ENCODE measurements at places on chromosomes 7 and 10.

DNA sequence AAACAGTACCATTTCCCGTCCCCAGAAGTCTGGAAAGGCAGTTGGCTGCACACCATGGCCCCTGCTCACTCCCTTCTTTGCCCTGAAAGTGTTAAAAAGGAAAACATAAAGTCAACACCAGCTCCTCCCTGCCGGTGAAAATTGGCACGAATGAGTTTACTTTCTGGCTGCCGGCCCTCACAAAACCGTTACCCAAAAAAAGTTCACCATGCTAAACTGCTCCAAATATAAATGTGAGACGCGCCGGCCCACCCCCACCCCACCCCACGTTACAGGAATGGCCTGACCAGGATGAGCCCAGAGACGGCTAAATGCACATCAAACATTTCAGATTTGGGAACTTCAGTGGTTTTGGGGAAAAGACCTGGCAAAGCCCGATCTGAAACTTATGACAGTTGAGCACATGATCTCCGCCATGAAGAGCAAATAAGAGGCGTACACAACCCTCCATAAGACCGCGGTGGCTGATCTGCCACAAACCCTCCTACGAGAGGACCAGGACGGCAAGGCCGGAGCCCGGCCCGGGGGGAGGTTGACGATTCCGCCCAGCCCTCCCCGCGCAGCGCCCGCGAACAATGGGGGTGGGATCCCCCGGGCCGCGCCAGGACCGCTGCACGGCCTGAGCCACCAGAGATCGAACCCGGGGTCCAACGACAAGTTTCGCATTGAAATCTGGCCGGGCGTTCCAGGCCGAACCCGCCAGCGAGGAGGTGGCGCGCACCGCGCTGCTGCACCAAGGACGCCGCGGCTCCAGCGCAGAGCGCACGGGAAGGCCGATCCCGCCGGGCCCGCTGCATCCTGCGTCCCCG lies 952 bp downstream of the DIP2C start:
- no peak for DNase-seq

- DNase-seq, result no peak
Observed at GRCh38 chr7:22629056-22629455, 97.9 kb upstream of the IL6 start.

DNA sequence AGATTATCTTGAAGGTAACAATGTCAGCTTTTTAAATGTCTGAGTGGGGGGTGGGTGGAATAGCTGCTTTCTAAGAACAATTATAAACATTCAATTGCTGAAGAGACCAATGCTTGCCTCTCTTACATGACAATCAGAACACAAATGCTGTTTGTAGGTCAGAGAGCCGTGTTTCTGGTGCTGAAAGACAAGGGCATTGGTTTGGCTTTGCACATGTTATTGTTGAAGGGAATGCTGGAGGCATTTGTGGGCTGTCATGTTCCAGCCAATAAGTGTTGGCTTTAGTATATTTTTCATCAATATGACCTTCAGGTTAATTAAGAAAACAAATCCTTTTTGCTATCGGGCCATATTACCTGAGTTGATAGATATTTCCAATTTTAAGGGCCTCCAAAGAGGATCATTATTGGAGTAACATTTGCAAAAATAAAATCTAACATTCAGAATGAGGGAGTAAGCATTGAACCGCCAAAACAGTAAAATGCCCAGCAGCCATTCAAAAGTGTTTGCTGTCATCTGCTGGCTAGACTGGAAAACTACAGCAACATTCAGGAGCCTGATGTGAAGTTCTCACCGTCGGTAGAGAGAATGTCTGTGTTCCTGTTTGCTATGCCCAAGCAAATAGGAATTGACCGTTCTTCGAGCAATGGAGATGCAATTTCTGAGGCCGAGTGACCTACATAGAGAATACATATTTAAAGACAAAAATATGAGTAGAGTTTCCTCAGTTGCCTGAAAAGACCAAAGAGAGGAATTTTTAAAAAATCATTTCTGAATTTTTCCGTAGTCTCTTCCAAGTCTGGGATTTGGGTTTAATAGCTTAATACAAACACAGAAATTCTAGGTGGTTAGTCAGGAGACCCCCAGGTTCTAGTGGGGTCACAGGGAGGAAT lies 118.9 kb downstream of the APBB1IP start:
- no peak for DNase-seq

DNA sequence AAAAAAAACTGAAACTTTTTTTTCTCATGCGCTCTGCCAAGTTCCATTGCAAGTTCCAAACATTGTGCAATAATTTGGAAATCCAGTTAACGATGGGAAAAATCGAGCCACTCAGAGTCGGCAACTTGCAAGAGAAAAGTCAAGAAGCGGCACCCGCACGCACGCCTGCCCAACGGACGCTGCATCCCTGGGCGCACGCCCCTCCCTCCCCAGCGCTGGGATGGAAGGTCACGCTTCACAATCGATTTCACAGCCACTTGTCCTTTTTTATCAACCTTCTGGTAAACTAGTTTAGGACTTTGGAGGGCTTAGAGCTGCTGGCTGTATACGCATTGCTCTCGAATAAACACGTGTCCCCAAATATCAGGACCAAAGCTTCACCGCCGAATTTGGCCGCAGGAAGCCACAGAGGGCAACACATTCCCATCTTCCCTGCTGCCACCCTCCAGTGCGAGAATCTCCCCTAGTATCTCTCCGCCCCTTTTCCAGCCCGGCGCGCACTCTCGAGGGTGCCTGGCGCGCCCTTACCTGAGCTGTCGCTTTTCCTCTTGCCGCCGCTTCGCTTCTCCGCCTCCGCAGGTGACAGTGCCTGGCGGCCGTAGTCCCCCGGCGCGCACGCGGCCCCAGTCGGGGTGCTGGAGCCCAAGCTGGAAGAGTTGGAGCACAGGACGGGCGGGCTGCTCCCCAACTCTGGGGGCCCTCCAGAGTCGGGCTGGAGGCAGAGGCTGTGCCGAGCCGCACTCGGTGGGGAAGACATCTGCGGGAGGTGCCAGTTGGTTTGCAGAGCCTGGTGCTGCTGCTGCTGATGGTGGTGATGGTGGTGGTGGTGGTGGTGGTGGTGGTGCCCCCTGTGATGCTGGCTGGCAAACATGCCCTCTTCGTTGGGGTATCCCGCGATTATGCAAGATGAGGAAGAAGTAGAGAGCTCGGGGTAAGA lies 857 bp downstream of the MEOX2 start:
- DNase-seq, result no peak

DNA sequence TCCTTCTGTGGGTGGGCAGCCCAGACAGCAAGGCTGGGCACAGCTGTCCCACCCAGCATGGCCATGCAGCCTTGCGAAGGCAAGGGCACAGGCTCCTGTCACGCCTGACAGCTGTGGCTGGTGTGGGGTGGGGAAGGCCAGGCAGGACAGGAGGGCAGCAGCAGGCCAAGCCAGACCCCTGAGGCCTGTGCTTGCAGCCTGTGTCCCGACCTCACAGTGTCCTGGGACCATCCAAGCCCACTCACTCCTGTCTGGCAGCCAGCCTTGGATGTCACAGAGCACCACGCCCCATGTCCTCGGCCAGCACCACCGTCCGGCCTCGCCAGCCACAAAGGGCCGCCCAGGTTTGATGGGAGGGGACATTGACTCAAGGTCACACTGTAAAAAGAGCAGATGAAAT lies 85.5 kb upstream of the LRRC4 start:
- no peak for DNase-seq

DNA sequence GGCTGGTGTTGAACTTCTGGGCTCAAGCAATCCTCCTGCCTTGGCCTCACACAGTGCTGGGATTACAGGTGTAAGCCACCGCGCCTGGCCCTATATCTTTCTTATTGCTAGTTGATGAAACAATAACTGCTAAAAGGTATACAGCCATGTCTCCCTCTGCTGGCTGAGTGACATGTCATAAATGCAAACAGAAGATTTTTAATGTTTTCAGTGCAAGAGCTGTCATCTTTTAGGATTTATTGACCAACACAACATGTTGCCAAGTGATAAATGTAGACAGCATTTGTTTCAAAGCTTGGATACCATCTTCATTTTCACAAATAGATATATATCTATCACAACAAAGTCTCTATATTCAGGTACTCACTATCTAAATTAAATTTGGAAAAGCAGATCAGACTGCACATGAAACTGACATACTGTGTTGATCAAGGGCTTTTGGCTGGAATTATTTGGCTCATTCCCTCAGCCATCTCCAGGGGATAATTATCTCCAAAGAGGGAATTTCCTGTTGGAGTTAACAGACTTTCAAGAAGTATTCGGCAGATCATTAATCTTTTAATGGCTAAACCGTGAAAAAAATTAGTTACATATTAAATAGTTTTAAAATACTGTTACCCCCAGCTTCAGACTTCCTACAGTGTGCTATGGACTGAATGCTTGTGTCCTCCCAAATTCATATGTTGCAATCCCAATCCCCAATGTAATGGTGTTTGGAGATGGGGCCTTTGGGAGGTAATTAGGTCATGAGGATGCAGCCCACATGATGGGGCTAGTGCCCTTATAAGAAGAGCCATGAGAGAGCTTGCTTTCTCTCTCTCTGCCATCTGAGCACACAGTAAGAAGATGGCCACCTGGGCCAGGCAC lies 41.3 kb upstream of the SRPK2 start:
- peak; percentile 4 for DNase-seq

Data from stimulated activated CD8-positive, alpha-beta memory T cell treated with anti-CD3 and anti-CD28 coated beads, Interleukin-4, amount 100 ng/mL, for 1 hour (primary cell).